Hematopoietic multipotent progenitor cell (in vitro differentiated cells): ENCODE measurements at places on chromosomes 6 and 20.

- no peak for DNase-seq
These were observed 79.3 kb downstream of the INSM1 start for GRCh38 chr20:20447196-20447595.

GRCh38 chr6:40340196-40340595 is 247.0 kb downstream of the LRFN2 start:
- no peak for DNase-seq

GRCh38 chr6:5937936-5938706 is 68.6 kb downstream of the NRN1 start:
- DNase-seq: no peak

DNA sequence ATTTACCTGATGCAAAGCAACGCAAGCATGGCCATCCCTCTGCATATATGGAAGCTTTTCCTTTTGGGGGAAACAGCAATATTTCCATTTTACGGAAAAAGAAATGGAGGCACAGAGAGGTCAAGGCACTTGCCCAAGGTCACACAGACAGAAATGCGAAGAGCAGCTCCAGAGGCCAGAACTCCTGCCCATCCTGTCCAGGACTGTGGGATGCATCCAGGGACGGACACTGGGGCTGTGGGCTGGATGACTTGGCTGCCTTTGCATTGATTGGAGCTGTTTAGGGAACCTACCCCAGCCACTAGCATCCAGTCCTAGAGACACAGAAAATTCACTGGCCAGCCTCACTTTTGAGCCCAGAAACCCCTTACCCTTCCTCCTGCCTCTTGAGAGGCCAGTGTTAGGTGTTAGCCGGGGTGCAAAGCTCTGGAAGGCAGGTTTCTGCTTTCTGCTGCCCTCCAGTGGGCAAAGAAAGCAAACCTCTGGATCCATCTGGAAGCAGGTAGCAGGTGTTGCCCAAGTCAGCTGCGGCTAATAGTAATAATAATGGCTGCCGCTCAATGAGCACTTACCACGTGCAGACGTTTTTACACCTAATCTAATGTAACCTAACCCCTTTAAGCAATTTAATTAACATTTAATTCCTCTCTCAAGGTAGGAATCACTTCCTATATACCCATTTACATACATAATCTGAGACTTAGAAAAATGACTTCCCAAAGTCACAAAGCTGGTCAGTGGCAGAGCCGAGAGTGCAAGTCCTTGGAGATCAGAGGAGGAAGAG is 31.7 kb upstream of the CCN5 start:
- peak; percentile 52 for DNase-seq

GRCh38 chr6:37285861-37286311 is 27.9 kb upstream of the TMEM217 start:
- DNase-seq: no peak

DNA sequence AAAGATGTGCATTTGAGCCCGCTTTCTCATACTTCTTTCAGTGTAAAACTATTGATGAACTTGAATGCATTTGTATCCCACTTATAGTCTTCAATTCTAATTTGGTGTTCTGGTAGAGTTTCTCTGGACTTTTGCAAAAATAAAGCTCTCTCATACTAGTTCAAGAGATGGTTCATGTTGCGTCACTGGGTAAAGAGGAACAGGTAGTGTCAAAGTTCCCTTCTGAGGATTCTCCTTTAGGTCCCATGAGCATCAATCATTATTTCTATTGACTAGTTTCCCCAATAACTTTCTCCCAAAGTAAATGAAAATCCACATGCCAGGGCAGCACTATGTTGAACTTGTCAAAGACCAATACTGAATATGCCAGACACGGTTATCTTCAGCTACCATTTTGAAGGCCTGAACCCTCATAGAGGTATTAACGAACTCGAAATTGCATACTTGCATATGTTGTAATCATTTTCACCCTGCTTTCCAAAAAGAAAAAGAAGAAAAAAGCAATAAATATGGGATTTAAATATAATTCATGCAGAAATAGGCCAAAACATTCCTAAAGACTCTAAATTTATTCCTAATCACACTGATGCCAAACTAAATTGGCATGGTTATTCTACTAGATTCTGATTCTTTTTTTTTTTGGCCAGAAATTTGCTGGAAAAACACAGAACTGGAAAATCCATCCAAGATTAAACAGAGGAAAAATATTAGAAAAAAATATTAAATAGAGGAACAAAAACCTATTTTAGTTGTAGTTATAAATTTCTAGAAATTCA is 84.5 kb downstream of the SGK1 start:
- no peak for DNase-seq

DNA sequence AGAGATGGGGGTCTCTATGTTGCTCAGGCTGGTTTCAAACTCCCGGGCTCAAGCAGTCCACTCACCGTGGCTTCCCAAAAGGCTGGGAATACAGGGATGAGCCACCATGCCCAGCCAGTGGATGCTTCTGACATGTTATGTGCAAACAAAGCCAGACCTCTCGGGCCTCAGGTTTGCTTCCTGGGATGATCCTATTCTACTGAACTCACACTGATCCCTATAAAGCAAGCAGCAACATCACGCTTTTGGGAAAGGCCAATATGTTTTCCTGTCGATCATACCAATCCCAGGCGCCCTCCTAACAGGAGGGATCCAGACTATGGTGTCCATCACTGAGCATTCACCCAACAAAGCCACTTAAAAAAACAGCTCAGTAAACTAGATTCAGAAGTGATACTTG is 60.2 kb downstream of the CSE1L start:
- no peak for DNase-seq

DNA sequence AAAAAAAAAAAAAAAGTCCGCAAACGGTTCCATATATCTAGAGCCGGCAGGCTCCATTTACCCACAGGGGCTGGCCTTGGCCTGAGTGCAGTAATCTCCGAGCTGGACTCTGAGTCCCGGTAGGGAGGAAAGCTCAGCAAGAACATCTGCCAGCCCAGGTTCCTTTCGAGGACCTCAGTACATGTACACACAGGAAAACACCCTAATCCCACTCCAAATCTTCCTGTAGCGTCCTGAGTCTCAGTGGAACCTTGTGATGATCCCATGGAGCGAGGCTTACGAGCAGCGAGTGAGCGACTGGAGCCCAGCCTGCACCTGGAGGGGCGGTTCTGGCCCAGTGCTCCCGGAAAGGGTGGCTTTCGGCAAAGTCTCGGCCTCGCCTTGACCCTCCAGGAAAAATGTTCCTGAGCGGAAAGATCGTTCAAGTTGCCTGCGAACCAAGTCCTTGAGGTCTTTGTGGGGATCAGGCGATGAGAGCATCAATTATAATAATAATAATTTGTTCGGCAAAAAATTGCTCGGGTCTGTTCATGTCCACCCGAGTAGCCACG is 32.1 kb downstream of the PRSS16 start:
- DNase-seq: no peak

GRCh38 chr6:6870921-6871320 is 236.8 kb upstream of the RREB1 start:
- DNase-seq: no peak

GRCh38 chr6:43911354-43912115 is 141.5 kb downstream of the VEGFA start:
- DNase-seq: no peak

DNA sequence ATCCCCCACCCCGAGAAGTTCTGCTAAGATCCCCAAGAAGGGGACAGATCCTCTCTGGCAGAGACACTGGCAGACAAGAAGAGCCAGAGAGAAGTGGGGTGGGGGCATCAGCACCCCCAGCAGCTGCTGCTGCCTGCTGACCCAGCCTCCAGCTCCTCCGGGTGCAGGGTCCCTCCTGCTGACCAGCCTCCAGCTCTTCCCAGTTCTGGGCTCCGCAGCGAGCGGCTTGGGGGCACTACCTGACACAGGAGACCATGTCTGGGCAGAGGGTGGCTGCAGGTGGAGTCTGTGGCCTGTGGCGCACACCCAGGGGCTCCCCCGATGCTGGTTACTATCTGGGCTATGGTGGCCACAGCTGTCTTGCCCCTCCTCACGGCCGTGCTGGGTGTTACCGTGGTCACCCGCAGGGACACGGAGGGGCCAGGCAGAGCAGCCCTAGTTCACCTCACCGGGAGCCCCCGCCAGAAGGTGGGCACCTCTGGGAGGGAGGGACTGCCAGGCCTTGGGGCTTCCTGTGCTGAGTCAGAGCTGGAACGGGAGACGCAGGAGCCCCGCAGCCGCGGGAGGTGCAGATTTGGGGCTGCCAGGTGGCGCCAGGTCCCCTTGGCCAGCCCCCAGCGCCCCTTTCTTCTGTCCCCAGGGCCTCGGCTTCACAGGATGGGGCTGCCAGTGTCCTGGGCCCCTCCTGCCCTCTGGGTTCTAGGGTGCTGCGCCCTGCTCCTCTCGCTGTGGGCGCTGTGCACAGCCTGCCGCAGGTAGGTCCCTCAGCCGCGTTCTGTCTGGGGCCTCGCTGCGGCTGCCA is 630 bp downstream of the LIME1 start:
- peak; percentile 51 for DNase-seq

DNA sequence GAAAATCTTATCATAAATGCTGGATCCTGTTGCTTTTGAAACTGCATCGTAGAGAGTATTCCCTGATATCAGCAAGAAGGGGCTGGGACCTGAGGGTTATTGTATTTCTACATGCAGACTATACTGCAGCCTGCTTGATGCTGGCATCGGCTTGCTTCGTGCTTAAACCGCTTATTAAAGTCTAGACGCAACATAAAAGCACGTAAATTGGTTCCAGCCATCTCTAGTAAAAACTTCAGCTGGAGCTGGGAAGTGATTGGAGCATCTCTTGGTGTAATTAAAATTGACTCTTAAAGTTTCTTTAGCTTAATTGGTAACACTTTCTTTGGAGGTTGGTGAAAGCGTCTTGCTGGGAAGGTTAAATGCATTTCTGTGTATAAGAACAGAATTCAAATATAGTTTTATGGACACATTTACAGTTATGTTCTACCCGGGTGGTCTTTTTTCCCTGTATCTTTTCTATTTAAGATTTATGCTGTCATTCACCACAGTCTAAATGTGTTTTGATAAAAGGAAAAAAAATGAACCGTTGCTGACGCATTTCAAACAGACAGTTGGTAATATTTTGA is 139.0 kb upstream of the JAG1 start:
- no peak for DNase-seq

GRCh38 chr20:34065260-34065659 is 46.8 kb downstream of the EIF2S2 start:
- no peak for DNase-seq

DNA sequence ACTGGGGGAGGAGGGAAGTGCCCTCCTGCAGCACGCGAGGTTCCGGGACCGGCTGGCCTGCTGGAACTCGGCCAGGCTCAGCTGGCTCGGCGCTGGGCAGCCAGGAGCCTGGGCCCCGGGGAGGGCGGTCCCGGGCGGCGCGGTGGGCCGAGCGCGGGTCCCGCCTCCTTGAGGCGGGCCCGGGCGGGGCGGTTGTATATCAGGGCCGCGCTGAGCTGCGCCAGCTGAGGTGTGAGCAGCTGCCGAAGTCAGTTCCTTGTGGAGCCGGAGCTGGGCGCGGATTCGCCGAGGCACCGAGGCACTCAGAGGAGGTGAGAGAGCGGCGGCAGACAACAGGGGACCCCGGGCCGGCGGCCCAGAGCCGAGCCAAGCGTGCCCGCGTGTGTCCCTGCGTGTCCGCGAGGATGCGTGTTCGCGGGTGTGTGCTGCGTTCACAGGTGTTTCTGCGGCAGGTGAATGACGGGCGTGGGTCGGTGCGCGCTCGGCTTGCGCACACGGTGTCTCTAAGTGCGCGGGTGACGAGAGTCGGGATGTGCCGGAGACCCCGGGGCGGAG is at the start of gene CDKN1A:
TSS of gene CDKN1A (plus strand) at position 227 of the 555 bp plus-strand sequence. CDS start 5,388 bp downstream, outside the sequence.
- DNase-seq: peak; percentile 56

GRCh38 chr20:63703471-63703975 is 4.3 kb downstream of the ARFRP1 start:
- no peak for DNase-seq

DNA sequence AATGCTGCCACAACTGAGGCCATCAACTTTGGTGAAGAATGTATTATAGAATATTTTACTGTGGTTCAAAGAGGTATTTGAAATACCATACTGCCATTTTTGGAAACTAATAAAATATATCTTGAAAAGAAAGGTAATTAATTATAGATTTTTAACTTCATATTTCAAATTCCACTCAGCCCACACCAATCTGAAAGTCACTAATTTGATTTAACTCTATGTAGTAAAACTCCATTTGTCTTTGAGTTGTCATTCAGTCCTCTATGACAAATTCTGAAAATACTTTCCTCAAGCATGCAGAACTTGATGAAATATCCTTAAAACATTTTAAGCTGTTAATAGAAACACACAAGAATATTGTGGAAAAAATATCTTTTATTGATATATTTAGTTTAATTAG is 1196.7 kb upstream of the CITED2 start:
- no peak for DNase-seq

DNA sequence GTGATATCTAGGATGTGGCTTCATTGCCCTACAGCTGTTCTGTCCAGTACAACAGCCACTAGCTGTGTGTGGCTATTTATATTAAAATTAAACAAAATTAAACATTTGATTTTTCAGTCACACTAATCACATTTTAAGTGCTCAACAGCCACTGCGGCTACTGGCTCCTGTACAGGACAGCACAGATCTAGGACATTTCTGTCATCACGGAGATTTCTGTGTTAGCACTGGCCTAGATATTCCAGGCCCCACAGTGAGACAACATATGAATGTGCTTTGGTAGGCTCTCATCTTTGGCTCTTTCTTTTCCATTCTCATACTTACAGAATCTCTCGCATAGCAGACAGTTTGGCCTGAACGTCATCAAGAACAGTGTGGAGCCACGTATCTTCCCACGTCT is 48.4 kb upstream of the ZBTB24 start:
- DNase-seq: no peak

DNA sequence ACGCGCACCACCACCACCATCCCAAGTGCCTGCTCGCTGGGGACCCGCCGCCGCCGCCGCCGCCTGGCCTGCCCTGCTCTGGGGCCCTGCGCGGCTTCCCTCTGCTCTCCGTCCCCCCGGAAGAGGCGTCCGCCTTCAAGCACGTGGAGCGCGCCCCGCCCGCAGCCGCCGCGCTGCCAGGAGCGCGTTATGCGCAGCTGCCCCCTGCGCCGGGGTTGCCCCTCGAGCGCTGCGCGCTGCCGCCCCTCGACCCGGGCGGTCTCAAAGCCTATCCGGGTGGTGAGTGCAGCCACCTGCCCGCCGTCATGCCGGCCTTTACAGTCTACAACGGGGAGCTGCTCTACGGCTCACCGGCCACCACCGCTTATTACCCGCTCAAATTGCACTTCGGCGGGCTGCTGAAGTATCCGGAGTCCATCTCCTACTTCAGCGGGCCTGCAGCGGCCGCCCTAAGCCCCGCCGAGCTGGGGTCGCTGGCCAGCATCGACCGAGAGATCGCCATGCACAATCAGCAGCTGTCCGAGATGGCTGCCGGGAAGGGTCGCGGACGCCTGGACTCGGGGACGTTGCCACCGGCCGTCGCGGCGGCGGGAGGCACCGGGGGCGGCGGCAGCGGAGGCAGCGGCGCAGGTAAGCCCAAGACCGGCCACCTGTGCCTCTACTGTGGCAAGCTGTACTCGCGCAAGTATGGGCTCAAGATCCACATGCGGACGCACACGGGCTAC is 7.2 kb downstream of the PRDM13 start:
- DNase-seq: no peak

GRCh38 chr20:36197271-36197670 is 39.0 kb upstream of the AAR2 start:
- no peak for DNase-seq

- DNase-seq: no peak
These were observed 47.3 kb upstream of the MARCKS start for GRCh38 chr6:113809826-113810225.

GRCh38 chr6:7777074-7777473 is 51.2 kb downstream of the BMP6 start:
- no peak for DNase-seq

GRCh38 chr6:20252311-20252710 is 40.0 kb upstream of the MBOAT1 start:
- no peak for DNase-seq

- DNase-seq: no peak
These were observed 186.7 kb upstream of the PDE10A start for GRCh38 chr6:165849534-165850430.

GRCh38 chr6:161271343-161272030 is 2.4 kb downstream of the AGPAT4 start:
- DNase-seq: no peak
